ENCODE measurements at places on chromosomes 2 and 18. TPM values are rescaled to one million over a fixed set of nuclear protein-coding genes. Genes with fewer than 3 reads are reported as not detected.

Gene ATOH8
- total RNA-seq, result not detected

Gene NT5DC4
- total RNA-seq, result 0.85 TPM

Gene HOXD8
- not detected for total RNA-seq

Gene NEB
- total RNA-seq, result 0.05 TPM

Gene COL4A4
- total RNA-seq, result 3.4 TPM

Gene GAL3ST2
- total RNA-seq, result 0.48 TPM

Gene SLC9A4
- total RNA-seq, result 0.05 TPM

Gene TCF7L1
- total RNA-seq, result 0.10 TPM

Gene ST8SIA5
- 0.16 TPM for total RNA-seq

Gene COLEC11
- 0.74 TPM for total RNA-seq

Gene ZNF407
- total RNA-seq, result 10.3 TPM

Gene RANBP2
- 59.9 TPM for total RNA-seq
